ENCODE measurements at places on chromosomes 4 and X.

DNA sequence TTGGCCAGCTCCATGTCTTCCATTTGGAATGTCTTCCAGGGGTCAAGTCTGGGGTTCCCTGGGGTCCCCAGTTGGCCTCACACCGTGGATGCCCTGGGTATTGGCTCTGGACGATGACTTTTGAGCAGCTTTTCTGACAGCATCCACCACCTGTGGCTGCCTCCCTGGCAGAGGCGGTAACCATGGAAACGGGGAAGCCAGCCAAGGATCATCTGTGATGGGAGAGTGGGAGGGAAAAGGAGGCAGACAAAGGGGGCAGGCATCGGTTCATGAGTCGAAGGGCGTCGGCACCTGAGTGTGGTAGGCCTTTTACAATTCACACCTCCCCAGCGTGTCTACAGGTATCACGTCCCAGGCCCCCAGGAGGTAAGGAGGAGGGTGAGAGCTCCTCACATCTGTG is 152.2 kb downstream of the ASMT start:
- no peak for DNase-seq

DNA sequence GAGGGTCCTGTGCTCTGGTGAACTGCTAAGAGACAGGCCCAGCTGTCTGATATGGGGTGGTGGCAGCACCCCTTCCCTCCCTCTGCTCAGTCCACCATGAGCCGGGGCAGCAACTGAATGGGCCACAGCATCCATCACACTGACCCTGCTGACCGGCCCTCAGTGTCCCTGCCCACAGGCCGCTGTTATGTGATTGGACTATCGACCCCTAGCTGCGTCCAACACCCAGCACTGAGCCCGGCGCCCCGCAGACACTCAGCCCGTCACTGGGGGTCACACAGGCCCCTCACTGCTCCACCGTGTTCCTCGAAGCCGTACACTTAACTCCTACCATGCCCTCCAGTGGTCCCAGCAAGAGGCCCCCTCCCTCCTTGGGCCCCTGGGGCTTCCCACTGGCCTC is 88.8 kb upstream of the PSAPL1 start:
- DNase-seq = no peak

- no peak for DNase-seq
Measured at GRCh38 chrX:153641627-153642026, 5.4 kb upstream of the DUSP9 start.

DNA sequence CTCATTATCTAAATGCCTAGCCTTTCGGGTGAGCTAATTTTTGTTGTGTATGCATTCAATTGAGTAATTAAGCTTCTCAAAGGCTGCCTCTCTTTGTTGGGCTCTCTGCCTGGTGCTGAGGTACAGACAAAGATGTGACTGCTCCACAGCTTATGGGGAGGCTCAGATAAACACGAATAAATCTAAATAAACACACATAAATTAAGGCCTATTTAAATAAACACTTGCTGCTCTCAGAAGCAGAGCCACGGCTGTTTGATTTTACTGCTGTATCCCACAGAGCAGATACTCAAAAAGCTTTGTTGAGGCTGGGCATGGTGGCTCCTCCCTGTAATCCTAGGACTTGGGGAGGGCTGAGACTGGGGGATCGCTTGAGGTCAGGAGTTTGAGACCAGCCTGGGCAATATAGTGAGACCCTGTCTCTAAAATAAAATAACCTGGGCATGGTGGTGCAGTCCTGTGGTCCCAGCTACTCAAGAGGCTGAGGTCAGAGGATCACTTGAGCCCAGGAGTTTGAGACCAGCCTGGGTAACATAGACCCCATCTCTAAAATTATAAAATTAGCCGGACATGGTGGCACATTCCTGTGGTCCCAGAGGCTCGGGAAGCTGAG is 8.4 kb upstream of the CD99 start:
- no peak for DNase-seq

GRCh38 chrX:11287505-11287904 is 5.7 kb upstream of the AMELX start:
- no peak for DNase-seq

DNA sequence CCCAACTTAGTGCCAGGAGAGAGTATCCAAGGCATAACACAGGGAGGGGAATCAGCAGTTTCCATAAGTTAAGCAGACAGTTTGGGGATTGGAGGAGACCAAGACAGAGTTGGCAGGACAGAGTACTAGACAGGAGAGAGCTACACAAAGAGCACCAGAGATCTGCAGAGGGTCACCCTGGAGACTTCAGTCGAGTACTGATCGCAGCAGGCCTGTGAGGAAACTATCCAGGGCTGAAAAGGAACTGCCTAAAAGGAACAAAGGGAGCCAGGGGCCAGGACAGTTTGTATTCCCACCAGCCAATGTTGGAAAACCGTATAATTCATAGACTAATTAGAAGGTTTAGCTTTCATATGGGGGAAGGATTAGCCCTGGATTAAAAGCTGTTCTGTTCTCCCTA is 80.6 kb upstream of the ENPP6 start:
- DNase-seq = no peak

GRCh38 chrX:28126886-28127285 is 145.6 kb upstream of the DCAF8L1 start:
- DNase-seq = no peak

- DNase-seq = no peak
Measured at GRCh38 chrX:150146271-150146896, 208.1 kb upstream of the EOLA2 start.

DNA sequence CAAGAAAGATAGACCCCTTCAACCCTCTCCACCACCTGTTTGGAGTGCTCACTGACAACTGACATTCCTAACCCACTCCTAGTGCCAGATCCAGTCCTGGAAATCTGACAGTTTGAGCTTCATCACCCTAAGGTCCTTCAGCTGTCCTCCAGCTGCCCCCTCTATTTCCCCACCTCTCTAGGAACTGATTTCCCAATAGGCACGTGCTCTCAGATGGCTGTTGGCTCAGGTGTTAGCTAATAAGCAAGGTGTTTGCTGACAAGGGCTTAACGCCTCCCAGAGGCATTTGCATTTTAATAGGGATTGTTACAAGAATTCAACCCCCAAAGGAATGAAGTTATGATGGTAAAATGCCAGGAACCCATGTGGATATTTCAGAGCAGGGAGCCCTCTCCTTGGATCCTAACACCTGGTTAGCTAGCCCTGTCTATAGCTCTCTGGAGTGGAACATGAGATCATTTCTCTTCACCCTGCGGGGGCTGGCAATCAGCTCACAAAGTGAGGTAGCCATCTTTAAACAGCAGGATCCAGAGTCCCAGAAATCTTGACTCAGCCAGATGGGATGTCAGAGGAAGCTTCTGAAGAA is 348.5 kb upstream of the SFRP2 start:
- no peak for DNase-seq

GRCh38 chrX:115268421-115268820 is 21.1 kb upstream of the LUZP4 start:
- no peak for DNase-seq

GRCh38 chr4:56701161-56701480 is 20.0 kb upstream of the HOPX start:
- no peak for DNase-seq

- no peak for DNase-seq
Measured at GRCh38 chrX:115023811-115024210, 6.4 kb upstream of the IL13RA2 start.

GRCh38 chrX:118520216-118521206 is 24.9 kb downstream of the DOCK11 start:
- no peak for DNase-seq

All from CD4-positive, alpha-beta T cell treated with Interferon gamma for 1 hour (primary cell).